Astrocyte (in vitro differentiated cells and primary cell): ENCODE measurements at places on chromosomes 6 and 20.

GRCh38 chr6:139355172-139355571 is 19.3 kb downstream of the CITED2 start:
- no peak for DNase-seq

- peak; percentile 71 for DNase-seq
These were observed 49.4 kb upstream of the FYN start for GRCh38 chr6:111922454-111923297.

- no peak for DNase-seq
These were observed 15.0 kb upstream of the AKIRIN2 start for GRCh38 chr6:87716928-87717614.

- DNase-seq, result no peak
These were observed 20.3 kb upstream of the KCNK16 start for GRCh38 chr6:39342692-39343395.

DNA sequence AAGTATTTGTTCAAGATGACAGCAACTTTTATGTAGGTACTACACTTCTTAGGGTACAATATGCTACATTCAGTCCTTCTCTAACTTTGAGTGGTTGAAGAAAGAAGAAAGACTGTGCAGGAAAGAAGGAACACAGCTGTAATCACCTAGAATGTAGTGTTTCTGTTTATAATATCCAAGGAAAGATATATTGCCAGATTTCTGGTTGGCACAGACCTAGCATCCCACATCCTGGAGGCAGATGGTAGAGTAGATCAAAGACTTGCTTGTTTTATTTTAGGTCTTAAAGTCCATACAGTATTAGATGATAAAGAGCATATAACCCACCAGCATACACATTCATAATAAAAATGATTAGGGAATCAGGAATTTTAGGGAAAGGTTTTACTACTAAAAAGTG is 13.3 kb upstream of the FABP7 start:
- no peak for DNase-seq

DNA sequence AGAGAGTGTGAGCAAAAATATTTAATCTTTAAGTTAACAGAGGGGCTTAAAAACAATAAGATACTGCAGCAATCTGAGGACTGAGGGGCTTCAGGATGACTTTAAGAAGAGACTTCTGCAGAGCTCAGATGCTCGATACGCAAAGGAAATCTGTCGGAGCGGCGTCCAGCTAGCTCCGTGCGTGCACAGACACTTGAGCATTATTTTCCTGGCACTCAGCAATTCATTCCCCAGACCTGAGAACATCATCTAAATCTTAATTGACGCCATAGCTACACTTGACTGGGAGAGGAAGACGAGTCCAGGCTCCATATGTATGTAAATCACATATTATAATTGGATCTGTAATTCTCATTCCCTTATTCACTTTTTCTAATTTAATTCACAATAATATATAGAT is 228.2 kb downstream of the SOD2 start:
- no peak for DNase-seq

GRCh38 chr6:143592335-143592734 is 80.8 kb upstream of the FUCA2 start:
- DNase-seq, result no peak

- DNase-seq, result no peak
These were observed 19.7 kb downstream of the PROCR start for GRCh38 chr20:35191419-35192117.

DNA sequence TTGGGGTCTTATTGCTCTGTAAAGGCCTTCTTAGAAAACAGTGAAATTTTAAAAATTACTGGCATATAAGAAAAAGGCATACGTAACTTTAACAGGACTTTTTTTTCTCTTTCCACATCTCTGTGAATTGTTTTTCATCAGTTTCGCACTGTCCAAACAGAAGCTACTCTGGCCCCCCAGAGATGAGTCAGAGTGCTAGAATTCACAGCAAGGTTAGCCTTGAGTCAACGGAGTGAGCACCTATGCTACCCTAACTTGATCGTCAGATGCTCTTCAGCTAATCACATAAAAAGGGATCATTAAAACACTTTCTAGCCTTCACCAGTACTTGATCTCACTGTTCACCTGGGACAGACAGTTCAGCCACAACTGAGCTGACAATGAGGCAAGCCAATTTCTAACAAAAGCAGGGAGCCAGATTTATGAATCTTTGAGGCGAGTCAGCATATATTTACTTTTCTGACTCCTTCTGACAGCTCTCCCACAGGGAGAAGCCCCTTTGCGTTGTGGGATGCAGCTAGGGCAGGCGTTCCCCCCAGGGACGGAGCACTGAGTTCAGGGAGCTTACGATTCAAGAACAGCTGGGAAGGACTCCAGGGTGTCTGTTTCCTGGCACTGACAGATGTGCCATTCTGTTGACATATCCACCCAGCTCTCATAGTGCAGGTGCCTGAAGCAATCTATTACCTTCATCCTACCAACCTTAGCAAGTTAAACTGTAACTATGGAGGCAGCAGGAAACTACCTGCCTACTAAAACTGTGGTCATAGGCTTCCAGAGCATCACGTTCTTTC is 46.4 kb upstream of the SPDEF start:
- DNase-seq, result peak; percentile 15

DNA sequence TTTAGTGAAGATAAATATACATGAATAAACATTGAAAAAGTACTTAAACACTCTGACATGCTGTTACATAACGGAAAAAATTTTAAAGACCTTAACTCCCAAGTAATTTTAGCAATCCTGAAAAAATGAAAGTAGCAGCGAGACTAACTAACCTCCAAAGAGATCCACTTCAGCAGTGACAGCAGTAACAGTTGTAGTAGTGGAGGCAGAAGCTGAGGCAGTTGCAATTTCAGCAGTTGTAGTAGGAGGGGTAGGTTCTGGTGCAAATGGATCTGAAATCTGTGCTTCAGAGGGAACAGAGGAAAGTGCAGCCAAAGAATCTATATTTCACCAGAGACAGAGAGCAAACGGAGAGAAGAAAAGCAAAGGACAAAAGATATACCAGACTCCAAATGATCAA is 88.8 kb downstream of the PRSS35 start:
- DNase-seq, result no peak

GRCh38 chr20:19433371-19434350 is 221.2 kb downstream of the SLC24A3 start:
- DNase-seq, result peak; percentile 59

DNA sequence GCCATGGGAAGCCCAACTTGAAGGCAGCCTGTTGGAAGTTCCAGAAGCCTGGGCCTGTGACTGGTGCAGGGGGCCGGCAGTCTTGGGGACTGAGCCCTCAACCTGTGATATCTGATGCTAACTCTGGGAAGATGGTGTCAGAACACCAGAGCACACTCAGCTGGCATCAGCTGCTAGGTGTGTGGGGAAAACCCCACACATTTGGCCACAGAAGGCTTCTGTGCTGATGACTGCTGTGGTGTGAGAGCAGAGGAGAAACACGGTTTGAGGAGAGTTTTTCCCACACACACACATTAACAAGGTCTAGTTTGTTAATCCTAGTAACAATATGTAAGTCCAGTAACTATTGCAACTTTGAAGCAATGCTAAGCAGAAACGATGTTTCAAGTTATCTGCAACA is 78.0 kb downstream of the PSMB1 start:
- DNase-seq, result no peak

GRCh38 chr20:58794510-58795180 is 56.1 kb downstream of the GNAS-AS1 start:
- DNase-seq, result no peak

GRCh38 chr20:8662433-8662954 is 406.4 kb upstream of the PLCB4 start:
- no peak for DNase-seq

- DNase-seq, result peak; percentile 74
These were observed at the start of gene PYGB for GRCh38 chr20:25247956-25248785. Gene PYGB, plus strand, starts transcription at chr20:25248085. Its CDS starts 94 bp downstream, at chr20:25248179.

DNA sequence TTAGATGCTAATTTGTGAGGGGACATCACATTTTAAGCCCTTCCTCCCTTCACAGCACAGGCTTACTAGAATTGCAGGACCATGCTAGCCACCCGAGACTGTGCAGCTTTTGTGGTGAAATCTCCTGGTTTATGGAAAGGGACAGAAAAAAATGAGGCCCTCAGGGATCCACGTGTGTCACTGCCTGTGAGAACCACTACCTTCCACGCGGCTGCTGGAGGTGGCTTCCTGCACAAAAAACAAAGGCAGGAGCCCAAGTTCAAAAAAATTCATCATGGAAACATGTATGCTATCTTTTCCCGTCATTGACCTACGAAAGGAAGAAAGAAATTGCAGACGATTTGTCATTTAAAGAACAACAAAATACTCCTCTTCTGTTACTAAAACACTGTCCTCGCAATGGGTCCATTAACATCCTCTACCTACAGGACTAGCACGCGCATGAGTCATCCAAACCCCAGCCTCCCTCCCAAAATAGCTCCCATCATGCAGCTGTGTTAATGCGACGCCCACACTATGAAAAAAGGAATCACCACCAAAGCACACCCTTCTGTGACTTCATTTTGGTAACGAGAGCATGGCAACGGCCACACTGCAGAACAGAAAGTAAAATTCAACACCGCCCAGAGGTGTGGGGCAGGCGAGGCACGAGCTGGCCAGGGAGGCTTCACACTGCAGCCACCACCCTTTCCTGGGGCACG is 45.7 kb downstream of the RAMACL start:
- peak; percentile 33 for DNase-seq

GRCh38 chr6:127483399-127484055 is 24.3 kb upstream of the KIAA0408 start:
- no peak for DNase-seq

DNA sequence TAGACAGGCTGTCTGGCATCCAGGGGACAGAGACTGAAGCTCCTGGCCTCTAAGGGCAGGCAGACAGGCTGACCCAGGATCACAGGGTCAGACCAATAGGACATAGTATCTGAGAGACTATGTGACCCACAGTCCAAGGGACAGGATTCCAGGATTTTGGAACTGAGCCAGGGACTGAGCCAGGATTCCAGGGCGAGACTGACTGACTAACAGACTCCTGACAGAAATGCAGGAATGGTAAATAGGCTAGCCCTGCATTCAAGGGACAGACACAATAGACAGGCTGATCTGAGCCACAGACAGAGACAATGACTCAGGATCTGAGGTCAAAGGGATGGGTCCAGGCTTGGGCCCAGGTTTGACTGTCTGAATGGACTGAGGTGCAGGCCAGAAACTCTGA is 19.8 kb downstream of the XKR7 start:
- DNase-seq, result no peak

- DNase-seq, result peak; percentile 61
These were observed 23.7 kb downstream of the MOCS3 start for GRCh38 chr20:50982363-50982762.

- no peak for DNase-seq
These were observed 32.5 kb downstream of the HMGN3 start for GRCh38 chr6:79201983-79202382.

- DNase-seq, result no peak
These were observed 45.0 kb downstream of the CDS2 start for GRCh38 chr20:5171790-5172164.

- no peak for DNase-seq
These were observed 248.3 kb upstream of the AFDN start for GRCh38 chr6:167578371-167578901.

DNA sequence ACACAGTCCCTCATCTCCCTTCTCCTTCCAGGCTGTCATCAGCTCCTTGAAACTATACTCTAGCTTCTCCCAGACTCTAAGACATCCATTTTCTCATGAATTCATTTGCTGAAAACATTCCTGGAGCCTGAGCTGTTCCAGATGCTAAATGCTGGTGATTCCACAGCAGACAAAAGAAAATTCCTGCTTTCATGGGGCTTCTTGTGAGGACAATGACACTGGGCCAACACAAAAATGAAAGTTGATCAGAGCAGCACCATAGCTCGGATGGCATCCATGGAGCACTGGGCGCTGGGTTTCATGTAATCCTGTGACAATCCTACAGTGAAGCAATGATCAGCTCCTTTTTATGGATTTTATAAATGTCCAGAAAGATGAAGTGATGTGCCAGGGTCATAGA is 47.4 kb upstream of the STX16 start:
- DNase-seq, result peak; percentile 74

- DNase-seq, result no peak
These were observed 32.8 kb upstream of the HS3ST5 start for GRCh38 chr6:114375541-114376192.

DNA sequence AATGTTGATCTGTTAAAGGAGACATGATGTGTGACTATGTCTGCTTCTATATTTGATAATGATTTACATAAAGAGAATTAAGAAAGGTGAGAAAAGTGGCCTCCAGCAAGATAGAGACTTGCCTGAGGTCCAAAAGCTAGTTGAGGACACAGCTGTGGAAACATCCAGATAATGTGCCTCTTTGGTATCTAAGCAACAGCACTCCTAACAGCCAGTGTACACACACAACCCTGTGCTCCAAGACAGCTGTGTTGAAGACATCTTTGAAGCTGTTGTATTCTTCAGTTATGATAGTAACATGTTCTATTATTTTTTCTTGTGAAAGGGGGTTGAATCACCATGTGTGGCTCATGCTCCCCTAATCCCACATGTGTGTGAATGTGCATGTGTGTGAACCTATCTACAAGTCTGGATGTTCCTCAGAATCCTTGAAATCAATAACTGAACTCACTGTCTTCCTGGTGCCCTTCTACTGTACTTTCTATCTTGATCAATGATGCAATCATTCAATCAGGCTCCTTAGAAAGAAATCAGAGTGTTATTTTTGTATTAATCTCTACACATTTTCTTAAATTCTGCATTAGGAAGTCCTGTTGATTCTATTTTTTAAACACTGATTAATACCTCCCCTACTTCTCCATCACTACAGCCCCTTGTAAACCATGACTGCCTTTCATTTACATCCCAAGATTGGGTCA is 116.7 kb upstream of the SSTR4 start:
- no peak for DNase-seq

DNA sequence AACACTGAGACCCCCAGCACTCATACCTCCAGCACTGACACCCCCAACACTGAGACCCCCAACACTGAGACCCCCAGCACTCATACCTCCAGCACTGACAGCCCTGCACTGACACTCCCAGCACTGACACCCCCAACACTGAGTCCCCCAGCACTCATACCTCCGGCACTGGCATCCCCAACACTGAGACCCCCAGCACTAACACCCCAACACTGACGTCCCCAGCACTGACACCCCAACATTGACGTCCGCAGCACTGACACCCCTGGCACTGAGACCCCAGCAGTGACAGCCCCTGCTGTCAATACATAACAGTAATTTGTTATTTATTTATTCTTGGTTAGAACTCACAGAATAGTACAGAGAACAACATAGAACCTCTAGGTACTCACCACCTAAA is 58.0 kb downstream of the ERMARD start:
- DNase-seq, result no peak

DNA sequence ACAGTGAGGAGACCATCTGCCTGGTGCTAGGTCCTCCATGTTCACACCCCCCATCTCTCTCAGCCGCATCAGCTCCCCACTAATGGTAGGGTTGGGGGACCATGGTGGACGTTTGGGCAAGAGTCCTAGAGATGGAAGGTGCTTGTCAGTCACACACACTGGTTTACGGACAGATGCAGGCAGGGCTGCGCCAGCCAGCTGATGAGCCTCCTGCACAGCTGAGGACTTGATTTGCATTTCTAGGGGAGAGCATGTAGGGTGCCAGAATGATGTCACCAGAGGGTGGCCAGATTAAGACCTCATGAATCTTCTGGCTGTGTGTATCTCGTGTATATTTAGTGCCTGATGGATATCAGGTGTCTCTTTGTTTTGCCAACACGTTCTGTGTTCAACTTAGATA is 28.6 kb downstream of the CST8 start:
- no peak for DNase-seq
